Stimulated activated naive B cell treated with anti-CD40 and anti-IgM and Interleukin-4, amounts not matched to agents 10 μg/mL and 1 μg/mL and 100 μg/mL, for 72 hours (primary cell): ENCODE measurements at places on chromosomes 11 and 22.

- peaks cover 9% of the 10 kb centered on the region for H3K4me1 ChIP-seq
- peak overlapping the region; percentile 1 for H3K4me3 ChIP-seq
- no peaks in the 10 kb centered on the region for H3K36me3 ChIP-seq
- peaks cover 29% of the 10 kb centered on the region for H3K27me3 ChIP-seq
- no peak for DNase-seq
- H3K27ac ChIP-seq = no peak overlapping the region
Measured at GRCh38 chr11:86673055-86673843, 833 bp upstream of the ME3 start.

DNA sequence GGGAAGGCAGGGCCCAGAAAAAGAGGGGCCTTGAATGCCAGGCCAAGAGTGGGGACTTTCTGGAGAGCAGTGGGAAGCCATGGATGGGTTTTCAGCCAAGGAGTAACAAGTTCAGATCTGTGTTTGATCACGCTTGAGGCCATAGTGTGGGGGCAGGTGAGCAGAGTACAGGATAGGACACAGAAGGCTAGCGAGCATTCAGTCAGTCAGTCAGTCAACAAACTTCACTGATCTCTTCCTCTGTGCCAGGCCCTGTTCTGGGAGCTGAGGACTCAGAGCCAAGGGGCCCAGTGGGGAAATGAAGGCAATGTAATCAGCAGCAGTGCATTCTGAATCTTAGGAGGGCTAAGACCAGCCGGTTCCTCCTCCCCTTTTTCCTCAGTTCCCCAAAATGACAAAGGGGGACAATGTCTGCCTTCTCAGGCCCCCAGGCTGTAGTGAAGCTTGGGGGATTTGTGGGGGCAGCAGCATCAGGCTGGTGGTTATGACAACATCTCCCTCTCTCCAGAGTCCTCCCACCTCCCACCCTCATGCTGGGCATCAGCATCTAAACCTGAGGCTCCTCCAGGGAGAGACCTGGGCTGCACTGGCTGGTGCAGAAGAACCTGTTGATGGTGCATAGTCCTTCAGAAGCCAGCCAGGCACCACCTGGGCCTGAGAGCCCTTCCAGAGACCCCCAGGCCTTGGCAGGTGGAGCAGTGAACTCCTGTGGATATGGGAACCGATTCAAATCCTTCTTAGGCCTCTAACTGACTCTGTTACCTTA is 42.9 kb upstream of the TPBGL start:
- DNase-seq = no peak
- H3K4me3 ChIP-seq = no peak overlapping the region
- no peak overlapping the region for H3K27ac ChIP-seq
- no peaks in the 10 kb centered on the region for H3K4me1 ChIP-seq
- H3K36me3 ChIP-seq = no peaks in the 10 kb centered on the region

DNA sequence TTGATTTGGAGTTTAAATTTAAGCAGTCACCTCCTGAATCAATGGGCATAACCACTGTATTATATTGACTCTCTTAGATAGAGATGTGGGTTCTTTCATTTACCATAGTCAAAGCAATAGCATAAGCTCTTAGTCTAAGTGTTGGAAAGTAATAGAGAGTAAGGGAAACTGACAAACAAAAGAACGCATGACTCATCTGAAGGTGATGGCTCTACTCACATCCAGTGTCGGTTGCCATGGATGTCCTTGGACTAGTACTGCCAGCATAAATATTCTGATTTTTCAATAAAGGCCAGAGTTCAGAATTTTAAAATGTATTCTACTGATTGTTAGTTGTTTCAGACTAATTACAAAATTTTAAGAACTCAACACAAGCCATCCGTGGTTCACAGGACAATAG is 444.9 kb upstream of the DDI1 start:
- no peak overlapping the region for H3K27ac ChIP-seq
- H3K27me3 ChIP-seq = peaks cover 5% of the 10 kb centered on the region
- H3K36me3 ChIP-seq = no peaks in the 10 kb centered on the region
- DNase-seq = no peak
- H3K4me1 ChIP-seq = no peaks in the 10 kb centered on the region

GRCh38 chr22:31901388-31902137 is 42.8 kb upstream of the YWHAH start:
- H3K27me3 ChIP-seq = no peaks in the 10 kb centered on the region
- no peak for DNase-seq
- peaks cover 31% of the 10 kb centered on the region for H3K36me3 ChIP-seq
- H3K4me1 ChIP-seq = no peaks in the 10 kb centered on the region
- no peak overlapping the region for H3K4me3 ChIP-seq

- H3K27me3 ChIP-seq = peaks cover under 1% of the 10 kb centered on the region
- no peak overlapping the region for H3K4me3 ChIP-seq
- no peaks in the 10 kb centered on the region for H3K4me1 ChIP-seq
- H3K27ac ChIP-seq = no peak overlapping the region
Measured at GRCh38 chr11:129590753-129591475, 215.3 kb downstream of the BARX2 start.

- H3K27me3 ChIP-seq = peaks cover 40% of the 10 kb centered on the region
- peaks cover 24% of the 10 kb centered on the region for H3K4me1 ChIP-seq
- DNase-seq = no peak
- peak overlapping the region; percentile 67 for H3K4me3 ChIP-seq
- H3K27ac ChIP-seq = peak overlapping the region; percentile 83
Measured at GRCh38 chr11:65786008-65786785, 666 bp upstream of the OVOL1 start.

- H3K27me3 ChIP-seq = no peaks in the 10 kb centered on the region
- no peak for DNase-seq
- peaks cover 39% of the 10 kb centered on the region for H3K36me3 ChIP-seq
- no peak overlapping the region for H3K4me3 ChIP-seq
Measured at GRCh38 chr11:129946256-129946655, 50.9 kb upstream of the NFRKB start.
